ENCODE measurements at places on chromosomes 16 and 17.

DNA sequence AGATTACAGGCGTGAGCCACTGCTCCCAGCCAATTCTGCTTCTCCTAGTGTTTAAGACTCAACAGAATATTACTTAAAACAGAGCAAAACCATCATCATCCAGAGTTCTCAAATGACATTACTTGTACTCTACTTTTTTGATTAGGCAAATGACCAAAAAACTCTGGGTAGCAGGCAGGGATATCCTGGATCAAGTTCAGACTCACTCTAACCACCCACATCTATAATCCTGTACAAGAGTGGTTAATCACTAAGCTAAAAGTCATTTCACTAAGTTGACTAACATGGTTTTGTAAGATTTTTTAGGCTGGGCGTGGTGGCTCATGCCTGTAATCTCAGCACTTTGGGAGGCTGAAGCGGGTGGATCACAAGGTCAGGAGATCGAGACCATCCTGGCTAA is 6.8 kb downstream of the NAE1 start:
- no peak for DNase-seq

DNA sequence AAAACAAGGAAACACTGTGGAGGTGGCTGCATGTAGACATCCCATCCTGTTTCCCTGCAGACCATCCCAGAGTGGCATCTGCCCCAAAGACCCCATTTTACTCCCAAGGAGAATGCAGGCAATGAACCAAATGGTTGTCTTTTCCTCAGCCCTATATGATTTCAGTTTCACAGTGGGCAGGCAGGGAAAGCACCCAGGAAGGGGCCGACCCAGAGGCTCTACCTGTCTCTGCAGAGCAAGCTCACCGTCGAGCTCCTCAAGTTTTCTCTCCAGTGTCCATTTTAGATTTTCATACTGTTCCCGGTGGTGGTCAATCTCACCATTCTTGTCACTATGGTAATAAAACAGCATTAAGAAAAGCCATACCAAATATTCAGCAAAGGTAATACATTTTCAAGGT is 14.6 kb downstream of the CCDC57 start:
- DNase-seq, result no peak

DNA sequence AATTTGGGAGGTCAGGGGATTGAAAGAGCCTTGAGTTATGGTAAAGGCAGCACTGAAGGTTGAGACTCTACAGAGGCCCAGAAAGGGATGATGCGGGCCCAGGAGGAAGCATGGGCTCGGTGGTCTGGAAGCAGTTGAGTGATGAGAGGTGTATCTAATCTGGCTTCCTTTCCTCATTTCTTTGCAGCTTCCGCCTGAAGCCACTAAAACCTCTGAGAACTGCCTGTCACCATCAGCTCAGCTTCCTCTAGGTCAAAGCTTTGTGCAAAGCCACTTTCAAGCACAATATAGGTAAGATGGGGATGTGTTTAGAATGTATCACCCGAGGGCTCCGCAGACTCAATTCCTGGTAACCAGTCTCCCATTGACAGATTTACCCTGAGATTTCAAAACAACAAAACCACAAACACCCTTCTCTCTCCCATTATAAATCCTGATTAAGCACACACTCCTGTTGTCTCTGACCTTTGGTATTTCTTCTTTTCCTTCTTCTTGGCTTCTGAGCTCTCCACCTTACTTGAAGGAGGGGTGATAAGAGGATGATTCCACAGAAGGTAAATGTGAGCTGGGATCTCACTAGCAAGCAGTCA is 21.2 kb downstream of the USP43 start:
- no peak for DNase-seq

DNA sequence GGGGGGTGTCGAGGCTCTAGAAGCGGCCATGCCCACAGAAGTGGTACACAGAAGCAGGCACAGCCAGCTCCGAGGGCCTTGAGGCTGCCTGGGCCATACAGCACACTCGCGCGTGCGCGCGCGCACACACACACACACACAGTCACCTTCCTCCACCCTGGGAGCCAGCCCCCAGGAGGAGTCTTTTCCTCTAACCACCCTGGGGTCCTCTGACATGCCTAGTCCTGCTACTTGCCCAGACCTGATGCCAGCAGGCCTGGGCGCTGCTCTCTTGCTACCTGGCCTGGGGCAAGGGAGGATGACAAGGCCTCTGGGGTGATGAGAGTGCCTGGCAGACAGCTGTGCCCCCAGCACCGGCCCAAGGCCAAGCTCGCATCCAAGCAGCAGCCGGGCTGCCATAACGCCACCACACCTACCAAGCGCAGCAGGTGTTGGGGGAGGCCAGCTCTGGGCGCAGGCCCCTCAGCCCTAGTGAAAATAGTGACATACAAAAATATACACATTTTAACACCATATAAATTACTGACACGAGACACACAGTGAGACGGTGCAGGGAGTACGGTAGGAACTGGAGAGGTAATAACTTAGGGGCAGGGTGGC is 41.1 kb downstream of the TSC2 start:
- DNase-seq, result no peak

GRCh38 chr17:81397314-81398175 is 2.3 kb downstream of the BAHCC1 start:
- no peak for DNase-seq

- DNase-seq, result no peak
These were observed 180.5 kb upstream of the GSE1 start for GRCh38 chr16:85432606-85433005.

GRCh38 chr17:51147650-51148049 is 5.7 kb upstream of the NME1 start:
- DNase-seq, result no peak

DNA sequence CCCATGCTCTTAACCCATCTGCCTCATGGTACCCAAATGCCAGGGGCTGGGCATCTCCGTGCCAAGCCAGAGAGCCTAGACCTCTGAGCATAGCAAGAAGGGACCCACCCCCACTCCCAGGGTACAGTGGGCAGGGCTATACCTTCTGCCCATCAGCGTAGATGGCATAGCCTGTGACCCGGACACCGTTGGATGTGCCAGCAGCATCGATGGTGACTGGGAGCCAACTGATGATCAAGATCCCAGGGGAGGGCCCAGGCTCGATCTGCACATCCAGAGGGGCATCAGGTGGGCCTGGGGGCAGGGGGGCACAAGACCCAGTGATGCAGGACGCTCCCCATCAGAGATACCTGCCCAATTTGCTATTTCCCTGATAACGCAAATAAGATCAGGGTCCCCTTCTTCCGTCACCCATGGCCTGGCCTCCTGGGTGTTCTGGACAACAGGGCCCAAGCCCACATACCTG is 17.1 kb downstream of the TSPOAP1 start:
- DNase-seq, result no peak

DNA sequence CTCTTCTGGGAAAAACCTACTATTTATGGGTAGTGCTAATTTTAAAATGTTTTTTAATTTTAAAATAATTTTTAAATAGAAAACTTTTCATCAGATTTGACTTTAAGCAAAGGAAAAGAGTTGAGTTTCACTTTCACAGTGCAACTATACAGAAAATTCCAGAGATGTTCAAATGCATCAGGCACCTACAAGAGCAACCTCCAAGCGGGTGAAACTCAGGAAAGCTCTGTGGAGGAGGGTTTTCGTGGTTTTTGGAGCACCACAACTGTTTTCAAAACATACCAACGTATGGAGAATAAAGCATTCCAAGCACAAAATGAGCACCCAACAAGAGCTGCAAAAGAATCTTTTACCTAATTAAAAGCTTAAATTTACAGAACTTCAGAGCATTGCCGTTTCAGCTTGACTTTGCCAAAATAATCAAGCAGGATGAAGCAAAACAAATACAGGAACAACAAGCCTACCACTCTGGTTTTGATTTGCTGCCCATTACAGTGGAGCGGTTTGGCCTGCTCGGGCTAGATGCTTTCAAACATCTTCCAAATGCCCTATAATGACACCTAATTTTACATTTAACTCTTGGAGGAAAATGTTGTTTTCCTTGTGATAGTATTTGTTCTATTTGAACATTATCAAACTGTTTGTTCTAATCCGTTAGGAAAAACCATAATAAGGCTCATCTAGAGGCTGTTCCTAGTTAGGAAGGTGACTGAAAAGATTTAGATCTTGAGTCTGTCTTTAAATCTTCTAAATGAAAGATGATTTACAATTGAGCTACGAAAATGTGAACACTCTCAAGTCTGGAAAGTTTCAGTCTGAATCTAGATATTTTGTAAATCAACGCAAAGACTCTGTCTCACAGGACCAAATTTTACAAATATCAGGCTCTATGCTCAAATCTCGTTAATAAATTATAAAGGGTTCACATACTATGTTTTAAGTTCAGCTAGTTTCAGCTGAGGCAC is 34.5 kb downstream of the NACA2 start:
- no peak for DNase-seq

DNA sequence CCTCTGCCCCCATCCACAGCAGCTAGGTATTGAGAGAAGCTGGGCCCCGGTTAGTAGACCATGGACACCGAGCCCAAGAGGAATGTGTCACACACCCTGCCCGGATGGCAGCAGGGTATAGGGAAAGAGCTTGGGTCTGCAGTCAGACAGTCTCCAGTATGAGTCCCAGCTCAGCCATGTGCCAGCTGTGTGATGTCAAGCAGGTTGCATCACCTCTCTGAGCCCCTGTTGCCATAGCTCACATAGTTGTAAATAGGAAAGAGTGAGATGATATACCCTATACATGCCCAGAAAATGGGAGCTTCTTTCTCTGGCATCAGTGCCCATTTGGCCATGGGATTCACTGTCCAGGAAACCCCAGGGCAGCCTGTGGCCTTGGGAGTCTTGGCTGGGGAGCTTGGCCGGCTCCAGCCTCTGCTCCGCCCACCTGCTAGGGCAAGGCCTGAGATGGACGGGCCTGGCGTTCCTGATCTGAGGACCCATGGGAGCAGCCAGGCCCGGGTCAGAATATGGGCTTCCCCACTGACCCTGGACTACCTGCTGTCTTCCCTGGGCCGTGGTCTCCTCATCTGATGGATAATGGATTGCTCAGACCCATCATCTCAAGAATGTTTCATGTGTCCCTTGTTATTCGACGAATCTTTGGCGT is 13.2 kb downstream of the CD300LG start:
- no peak for DNase-seq

DNA sequence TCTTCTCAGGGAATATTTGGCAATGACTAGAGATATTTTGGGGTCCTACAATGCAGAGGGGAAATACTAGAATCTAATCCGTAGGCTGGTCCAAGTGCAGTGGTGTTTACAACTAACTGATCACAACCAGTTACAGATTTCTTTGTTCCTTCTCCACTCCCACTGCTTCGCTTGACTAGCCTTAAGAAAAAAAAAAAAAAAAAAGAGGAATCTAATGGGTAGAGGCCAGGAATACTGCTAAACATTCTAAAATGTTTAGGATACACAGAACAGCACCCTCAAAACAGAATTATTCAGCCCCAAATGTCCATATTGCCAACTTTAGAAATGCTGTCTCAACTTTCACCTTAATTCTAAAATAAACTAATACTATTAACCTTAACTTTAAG is 49.0 kb upstream of the SKAP1 start:
- DNase-seq, result no peak

- DNase-seq, result peak; percentile 32
These were observed 44.0 kb downstream of the PRAC1 start for GRCh38 chr17:48678141-48678971.

DNA sequence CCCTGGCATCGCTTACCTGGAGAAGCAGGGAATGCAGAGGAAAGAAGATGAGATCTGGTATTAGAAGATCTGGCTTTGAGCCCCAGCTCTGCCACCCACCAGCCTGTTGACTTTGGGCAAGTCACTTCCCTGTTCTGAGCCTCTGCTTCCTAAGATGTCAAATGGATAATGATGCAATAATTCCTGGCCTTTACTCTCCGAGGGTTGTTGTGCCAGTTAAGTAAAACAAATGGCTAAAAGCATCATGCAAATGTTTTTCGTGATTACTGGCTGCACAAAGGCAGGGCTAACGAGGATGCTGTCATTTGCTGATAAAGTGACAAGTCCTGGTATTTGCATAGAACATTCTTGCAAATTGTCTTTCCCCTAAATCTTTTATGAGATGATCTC is 1.3 kb upstream of the ZNF821 start:
- DNase-seq, result no peak

GRCh38 chr17:7745748-7746470 is 28.4 kb downstream of the DNAH2 start:
- peak; percentile 30 for DNase-seq

GRCh38 chr16:53081032-53081424 is 26.2 kb downstream of the CHD9 start:
- no peak for DNase-seq

GRCh38 chr16:54462771-54463170 is 176.2 kb upstream of the IRX3 start:
- DNase-seq, result no peak

GRCh38 chr17:1154704-1155103 is 25.1 kb downstream of the ABR start:
- no peak for DNase-seq

DNA sequence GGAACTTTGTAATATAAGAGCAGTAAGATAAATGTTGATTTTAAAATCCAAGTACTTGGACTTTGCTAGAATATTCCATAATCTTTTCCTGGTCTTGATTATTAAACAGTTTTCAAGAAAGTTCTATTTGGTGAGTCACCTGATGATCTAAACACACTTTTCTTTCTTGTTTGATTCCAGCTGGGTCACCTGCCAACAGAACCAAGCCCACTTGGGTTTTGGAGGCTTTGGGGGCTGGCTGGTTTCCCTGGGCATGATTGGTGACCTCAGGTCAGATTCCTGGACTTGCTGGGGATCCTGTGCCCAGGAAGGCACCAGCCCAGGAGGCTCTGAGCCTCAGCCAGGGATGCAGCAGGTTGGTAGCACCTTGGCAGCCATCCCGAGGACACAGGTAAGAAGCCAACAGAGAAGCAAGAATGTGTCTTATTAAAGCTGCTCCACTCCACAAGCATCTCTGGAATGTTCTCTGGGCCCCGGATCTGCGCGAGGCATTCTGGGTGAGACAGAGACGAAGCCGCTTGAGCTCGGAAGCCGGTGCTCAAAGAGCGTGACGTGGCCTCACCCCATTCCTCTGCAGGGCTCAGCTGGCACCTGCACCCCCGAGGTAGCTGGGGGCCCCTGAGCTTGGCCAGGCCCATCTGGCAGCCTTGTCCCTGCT is 3.1 kb upstream of the TEX19 start:
- DNase-seq, result no peak
